Activated CD4-positive, alpha-beta T cell treated with anti-CD3 and anti-CD28 coated beads, Interleukin-2, amount 10 ng/mL, durations not matched to agents 7 days and 5 days (primary cell): ENCODE measurements at places on chromosomes 13 and 19.

DNA sequence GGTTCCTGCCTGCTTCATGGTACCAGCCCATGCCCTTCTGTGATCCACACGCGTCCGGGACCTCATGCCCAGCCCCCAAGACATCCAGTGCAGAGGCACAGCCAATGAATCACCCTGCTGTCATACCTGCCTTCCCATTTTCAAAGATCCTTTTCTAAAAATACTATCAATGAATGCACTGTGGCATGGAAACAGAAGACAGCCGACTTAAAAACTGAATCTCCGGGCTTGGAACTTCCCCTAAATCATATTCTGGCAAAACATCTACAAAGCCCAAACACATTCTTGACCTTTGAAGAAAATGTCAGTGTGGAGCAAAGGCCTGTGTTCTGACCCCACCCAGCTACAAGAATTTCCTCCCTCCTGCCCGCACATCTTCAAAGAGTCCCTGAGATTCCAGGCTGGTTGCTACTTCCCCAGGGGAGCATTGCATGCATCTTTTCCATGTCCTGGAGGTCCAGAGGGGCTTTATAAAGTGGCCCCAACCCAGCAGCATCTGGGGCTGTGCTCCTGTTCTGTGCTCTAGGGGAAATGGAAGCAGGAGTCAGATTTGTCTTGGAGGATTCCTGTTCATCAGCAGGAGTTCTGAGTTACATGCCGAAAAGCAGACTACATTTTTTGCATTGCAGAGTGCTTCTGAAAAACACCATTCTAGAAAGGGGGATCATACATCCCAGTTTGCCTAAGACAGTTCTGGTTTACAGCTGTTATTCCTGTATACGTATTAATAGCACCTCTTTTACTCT is 135.2 kb downstream of the USP12 start:
- DNase-seq, result no peak

GRCh38 chr13:103799028-103799427 is 732.8 kb upstream of the SLC10A2 start:
- DNase-seq, result no peak

- DNase-seq, result peak; percentile 78
Measured at GRCh38 chr19:34712395-34713261, 21.4 kb upstream of the ZNF181 start.

DNA sequence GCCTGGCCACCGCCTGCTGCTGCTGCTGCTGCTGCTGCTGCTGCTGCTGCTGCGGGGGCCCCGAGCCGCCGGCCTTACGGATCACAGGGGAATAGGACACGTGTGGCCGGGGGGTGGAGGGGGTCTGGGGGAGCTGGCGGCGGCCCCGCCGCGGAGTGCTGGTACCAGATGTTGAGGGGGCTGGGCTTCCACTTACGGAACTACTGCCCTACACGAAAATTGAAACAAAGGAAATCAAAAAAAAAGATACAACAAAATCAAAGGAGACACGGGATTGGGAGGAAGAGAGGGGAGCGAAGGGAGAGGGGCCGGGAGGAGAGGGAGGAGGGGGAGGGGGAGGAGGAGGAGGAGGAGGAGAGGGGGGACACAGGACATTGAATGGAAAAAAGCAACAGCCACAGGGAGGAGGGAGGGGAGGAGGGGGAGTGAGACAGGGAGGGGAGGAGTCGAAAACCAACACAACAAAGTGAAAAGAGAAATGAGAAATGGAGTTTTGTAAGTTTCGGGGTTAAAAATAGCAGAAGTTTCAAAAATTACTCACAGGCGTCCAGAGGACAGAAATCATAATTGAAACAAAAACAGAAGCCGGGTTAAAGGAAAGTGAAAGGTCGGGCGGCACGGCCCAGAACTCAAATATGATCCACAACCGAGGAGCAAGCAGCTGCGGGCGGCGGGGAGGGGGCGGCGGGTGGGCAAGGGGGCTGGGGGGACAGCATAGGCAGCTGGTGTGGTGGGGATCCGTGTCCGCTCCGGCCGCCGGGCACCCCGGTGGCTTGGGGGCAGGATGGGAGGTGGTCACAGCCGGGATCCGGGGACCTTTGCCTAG is 57.8 kb downstream of the IER2 start:
- peak; percentile 75 for DNase-seq

GRCh38 chr13:111129465-111130115 is 14.5 kb downstream of the ARHGEF7 start:
- DNase-seq, result no peak

DNA sequence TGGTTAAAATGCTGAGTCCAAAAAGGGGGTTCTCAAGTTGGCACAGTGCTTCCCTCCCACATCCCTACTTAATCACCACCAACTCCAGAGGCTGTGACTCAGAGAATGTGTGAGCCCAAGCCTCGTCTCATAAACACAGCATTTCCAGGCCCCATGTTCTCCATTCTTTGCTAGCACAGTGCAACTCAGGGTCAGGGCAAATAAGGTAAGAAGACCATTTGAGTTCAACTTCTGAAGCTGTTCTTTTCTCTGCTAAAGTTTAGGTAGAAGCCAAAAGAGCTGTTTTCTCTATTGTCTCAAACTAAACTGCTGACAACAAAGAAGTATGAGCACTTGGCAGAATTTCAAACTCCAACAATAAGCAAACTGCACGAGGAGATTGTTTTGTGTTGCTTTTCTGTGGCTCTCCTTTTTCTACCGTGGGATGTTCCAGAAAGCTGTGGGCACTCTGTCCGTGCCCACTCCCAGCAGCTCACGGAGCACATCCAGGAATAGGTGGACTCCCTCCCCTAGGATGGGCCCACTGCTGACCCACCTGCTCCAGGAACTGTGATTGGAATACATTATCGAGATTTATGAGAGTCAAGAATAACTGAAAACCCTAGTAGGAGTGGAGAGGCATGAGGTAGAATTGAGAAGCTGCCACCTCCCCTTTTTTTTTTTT is 494.3 kb downstream of the COG6 start:
- no peak for DNase-seq

DNA sequence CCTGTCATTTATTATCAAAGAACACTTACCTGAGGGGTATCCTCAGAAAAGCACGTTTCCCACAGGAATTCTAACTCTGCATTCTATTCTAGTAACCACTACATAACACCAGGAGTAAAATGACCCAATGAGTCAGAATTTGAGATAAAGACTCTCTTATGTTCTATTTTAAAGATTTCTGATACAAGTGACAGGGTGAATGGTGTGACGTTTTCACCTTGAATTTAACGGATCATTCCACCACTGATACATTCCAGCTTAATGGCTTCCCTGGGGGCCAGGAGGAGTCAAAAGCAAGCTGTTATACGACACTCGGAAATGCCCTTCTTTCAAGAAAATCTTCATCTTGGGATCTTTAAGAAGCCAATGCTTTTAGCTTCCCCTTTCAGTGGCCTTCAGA is 55.2 kb downstream of the SLC7A1 start:
- no peak for DNase-seq

DNA sequence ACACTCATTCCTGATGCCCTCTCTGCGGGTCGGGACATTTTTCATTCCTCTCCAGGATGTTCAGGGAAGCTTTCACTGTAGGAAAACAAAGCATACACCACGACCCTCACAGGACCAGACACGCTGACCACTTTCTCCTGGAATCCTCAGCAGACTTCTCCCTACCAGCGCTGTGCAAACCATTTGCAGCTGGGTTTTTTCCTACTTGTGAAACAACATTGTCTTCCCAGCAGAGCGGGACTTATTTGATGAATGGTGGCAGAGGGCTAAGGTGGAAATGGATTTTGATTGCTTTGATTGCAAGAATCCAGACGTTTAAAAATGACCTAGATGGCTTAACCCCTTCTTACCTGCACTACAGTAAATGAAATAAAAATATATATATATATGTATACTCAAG is 265.9 kb downstream of the TBC1D4 start:
- DNase-seq, result no peak

GRCh38 chr13:91824416-91824815 is 426.0 kb downstream of the GPC5 start:
- DNase-seq, result no peak

DNA sequence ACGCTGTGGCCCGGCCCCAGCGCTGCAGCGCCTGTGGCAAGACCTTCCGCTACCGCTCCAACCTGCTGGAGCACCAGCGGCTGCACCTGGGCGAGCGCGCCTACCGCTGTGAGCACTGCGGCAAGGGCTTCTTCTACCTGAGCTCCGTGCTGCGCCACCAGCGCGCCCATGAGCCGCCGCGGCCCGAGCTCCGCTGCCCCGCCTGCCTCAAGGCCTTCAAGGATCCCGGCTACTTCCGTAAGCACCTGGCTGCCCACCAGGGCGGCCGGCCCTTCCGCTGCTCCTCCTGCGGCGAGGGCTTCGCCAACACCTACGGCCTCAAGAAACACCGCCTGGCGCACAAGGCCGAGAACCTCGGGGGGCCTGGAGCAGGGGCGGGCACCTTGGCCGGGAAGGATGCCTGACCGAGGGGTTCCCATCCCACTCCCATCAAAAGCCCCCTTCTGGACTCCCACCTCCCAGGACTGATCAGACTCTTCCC is 7.9 kb downstream of the ZNF784 start:
- no peak for DNase-seq

- DNase-seq, result no peak
Measured at GRCh38 chr13:100330662-100331061, 241.8 kb downstream of the PCCA start.

- no peak for DNase-seq
Measured at GRCh38 chr19:3031607-3031867, 2.5 kb upstream of the TLE2 start.

DNA sequence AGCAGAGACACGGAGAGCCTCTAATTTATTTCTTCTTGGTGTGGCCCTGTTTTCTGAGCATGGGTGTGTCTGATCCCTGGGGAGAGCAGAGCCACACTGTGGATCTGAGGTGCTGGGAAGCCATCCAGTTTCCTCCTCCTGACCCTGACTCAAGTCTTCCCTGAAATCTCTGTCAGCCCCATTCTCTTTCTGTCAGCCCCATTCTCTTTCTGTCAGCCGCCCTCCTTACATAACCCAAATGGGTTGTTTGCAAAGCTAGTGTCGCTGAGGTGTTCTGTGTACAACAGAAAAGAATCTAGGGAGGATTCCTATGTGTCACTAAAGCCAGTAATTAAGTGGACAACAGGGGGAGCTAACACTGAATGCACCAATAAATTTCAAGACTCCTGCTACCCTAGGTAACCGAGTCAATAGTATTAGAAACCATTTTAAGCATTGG is 50.2 kb downstream of the LRCH1 start:
- DNase-seq, result no peak
